Upper lobe of right lung (tissue), 1 donor: ENCODE measurements at places on chromosomes 1 and 21.

- no peak for DNase-seq
Observed at GRCh38 chr1:72326494-72326893, 44.2 kb upstream of the NEGR1 start.

DNA sequence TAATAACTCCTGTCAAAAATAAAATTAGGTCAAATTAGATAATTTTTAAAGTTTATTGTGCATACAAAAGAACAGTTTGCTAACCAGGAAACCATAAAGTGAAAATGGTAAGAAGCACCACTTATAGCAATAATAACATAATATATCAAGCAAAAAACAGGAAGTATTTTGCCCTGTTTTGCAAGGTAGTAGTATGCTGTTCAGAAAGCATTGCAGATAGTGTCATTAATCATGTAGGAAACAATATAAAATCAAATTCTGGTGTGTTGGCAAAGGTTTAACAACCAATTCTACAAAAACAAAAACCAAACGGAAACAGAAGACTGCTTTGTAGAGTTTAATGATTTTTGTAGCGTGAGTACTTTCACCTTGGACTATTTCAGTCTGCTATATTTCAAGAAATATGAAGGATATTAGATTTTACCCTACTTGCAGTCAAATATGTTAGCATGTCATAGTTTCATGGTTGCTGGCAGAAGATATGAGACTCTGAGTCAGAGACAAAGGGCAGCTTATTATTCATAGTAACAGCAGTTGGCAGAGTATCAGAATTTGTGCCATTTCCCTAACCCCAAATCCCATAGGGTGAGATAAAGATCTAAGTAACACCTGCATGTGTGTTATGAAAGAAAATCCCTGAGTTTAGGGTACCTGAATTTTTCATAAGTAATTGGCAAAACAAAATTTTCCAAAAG lies 729.0 kb upstream of the BRINP3 start:
- no peak for DNase-seq

DNA sequence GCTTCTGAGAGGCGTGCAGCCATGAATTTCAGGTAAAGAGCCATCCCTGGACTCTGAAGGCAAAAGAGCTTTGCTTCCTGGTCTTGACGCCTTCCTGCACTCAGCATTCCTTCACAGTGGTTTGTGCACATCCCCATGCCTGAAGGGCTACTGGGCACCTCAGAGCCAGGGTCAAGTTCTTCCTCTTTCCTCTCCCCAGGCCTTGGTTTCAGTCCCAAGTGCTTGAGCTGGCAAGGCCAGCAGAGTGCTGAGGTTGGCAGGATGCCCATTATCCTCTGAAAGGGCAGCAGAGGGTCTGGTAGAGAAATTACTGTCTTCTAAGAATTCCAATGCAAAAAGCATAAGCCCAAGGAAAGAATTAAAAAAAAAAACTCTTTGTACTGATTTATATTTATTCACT lies 1064.9 kb downstream of the TTLL7 start:
- DNase-seq = no peak

GRCh38 chr1:160446945-160447600 lies 46.7 kb downstream of the VANGL2 start:
- DNase-seq = no peak

GRCh38 chr21:44778094-44778493 lies 23.5 kb downstream of the UBE2G2 start:
- no peak for DNase-seq

DNA sequence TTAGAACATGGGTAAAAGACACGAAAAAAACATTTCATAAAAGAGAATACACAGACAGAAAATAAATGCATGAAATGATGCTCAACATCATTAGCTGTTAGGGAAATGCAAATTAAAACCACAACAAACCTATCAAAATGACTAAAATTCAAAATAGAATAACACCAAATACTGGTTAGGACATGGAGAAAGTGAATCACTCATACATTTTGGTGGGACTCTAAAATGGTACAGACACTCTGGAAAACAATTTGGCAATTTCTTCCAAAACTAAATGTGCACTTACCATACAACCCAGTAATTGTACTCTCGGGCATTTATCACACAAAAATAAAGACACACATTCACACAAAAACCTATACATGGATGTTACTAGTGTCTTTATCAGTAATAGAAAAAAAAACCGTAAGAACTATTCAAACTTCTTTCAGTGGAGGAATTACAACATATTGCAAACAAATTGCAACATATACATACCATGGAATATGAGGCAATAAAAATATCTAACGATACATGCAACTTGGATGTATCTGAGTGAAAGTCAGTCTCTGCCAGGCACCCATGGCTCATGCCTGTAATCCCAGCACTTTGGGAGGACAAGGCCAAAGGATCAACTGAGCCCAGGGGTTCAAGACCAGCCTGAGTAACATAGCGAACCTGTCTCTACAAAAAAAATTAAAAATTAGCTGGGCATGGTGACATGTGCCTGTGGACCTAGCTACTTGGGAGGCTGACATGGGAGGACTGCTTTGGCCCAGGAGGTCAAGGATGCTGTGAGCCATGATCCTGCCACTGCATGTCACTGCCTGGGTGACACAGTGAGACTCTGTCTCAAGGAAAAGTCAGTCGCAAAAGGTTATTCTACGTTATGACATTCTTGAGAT lies 19.6 kb downstream of the HSF2BP start:
- no peak for DNase-seq

GRCh38 chr1:219381396-219381795 lies 207.7 kb downstream of the LYPLAL1 start:
- no peak for DNase-seq

DNA sequence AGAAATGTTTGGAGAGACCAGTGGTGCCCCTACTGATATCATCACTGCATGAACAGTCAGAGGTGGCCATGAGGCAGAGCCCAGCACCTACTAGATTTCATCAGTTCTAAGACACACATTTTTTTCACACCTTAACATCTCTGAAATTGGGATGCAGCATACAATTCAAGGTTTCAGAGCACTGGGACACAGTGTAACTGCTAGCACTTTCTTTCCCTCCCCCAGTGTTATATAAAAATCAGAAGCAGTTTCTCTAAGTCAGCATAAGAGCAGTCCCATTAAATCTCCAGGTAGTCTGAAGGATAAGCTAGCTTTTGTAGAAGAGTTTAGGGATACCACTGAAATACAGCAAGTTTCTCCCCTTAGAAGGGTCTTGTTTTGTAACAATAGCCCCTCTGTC lies 10.0 kb upstream of the ANGPTL7 start:
- DNase-seq = no peak

DNA sequence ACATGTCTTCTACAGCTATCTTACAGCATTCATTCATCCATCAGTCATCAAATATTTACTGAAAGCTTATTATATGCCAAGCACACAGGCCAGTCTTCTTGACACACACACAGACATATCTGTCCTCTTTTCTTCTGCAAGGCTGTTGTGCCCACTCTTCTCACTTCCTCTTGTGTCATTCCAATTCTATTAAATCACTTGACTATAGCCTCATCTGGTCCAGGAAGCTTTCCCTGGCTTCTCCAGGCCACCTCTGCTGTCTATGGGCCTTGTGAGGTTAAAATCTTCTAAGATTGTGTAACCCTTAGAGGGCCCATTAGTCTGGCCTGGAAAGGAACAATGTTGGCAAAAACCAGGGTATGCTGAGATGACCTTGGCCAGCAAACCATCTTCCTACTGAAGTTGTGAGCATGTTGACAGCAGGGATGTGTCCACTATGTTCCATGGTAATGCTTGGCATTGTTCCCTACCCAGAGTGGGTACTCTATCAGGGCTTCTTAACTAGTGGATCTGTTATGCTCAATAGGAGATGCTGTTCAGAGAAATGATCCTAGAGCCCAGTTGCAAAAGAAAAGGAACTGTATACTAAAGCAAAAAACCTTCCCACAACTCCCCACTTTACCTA lies 5.3 kb downstream of the TRAF3IP3 start:
- no peak for DNase-seq

- peak; percentile 62 for DNase-seq
Observed at GRCh38 chr21:46206163-46207005, 22.1 kb upstream of the SPATC1L start.

GRCh38 chr21:36700295-36700970 lies 1.5 kb downstream of the SIM2 start:
- no peak for DNase-seq

GRCh38 chr1:162349635-162350330 lies 26.9 kb downstream of the SPATA46 start:
- DNase-seq = no peak

DNA sequence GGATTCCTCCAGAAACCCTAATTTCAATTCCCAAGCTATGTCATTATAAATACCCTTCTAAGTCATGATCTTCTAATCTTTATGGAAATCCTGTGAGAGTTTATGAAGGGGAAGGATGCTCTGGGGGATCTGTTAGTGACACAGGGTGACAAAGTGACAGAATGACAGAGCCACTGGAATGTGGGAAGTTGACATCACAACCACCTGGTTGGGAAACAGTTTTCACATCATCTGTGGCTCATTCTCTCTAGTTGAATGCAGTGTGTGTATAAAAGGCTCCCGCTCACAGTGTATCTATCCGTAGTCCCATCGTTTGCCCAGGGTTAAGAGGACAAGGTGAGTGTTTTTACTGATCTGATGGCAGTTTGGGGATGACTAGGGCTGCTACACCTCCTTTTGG lies at the start of gene LCE7A:
LCE7A (plus strand) TSS at position 301 of the 400 bp plus-strand sequence. CDS start 702 bp downstream, outside the sequence.
- DNase-seq = no peak

DNA sequence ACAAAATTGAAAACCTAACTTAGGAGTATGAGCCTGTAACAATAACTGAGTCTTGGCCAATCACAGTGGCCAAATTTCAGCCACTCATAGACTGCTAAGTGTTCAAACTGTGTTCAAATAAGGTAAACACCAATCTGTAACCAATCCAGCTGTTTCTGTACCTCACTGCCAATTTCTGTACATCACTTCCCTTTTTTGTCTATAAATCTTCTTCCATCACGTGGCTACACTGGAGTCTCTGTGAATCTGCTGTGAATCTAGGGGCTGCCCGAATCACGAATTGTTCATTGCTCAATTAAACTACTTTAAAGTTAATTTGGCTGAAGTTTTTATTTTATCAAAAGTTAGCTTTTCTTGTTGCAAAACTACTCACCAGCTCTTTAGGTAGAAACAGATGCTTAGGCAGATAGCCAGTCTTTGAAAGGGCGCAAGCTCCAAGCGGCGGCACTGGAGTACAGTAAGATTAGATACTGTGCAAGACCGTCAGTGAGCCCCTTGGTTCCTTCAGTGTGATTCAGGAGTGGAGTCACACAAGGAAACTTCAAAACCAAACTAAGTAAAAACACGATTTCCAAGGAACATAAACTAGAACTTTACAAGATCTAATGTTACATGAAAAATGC lies 43.2 kb upstream of the ADGRL2 start:
- no peak for DNase-seq

DNA sequence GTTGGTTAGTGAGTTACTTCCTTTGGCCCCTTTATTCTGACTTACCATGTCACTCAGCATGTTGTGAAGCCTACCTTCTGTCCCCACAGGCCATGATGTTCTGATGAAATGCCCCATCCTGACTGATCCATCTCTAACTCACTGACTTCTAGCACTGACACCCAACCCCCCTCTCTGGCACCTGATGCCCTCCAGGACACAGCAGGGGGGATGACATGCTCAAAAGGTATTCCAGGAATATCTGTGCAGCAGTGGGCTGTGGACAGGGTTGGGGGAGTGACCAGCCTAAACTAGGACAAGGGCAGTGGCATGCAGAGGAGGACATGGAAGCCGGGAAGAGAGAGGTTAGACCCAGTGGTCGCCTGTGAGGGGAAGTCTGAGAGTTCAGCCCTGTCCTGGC lies 25.5 kb downstream of the SYT2 start:
- DNase-seq = no peak

DNA sequence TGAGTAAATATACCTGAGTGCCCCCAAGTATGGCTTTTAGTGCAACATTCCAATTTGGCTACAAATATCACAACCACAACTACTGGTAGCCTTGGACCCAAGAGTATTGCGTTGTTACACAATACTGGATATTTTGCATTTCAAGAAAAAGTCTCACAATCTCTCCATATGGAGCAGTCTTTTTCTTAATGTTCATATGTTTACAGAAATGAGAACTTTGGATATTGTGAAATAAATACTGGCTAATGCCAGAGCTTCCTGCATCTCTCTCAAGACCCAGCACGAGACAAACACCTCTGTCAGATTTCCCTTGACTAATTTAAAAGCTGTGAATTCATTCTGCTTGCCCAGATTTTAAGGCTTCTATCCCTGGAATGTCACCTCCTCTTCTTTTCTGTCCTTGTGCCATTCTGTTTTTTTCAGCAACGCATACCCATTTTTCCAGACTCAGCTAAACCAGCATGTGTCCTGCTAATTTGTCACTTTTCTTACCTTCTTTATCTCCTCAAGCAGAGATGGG lies 136.2 kb upstream of the BACE2 start:
- DNase-seq = no peak

DNA sequence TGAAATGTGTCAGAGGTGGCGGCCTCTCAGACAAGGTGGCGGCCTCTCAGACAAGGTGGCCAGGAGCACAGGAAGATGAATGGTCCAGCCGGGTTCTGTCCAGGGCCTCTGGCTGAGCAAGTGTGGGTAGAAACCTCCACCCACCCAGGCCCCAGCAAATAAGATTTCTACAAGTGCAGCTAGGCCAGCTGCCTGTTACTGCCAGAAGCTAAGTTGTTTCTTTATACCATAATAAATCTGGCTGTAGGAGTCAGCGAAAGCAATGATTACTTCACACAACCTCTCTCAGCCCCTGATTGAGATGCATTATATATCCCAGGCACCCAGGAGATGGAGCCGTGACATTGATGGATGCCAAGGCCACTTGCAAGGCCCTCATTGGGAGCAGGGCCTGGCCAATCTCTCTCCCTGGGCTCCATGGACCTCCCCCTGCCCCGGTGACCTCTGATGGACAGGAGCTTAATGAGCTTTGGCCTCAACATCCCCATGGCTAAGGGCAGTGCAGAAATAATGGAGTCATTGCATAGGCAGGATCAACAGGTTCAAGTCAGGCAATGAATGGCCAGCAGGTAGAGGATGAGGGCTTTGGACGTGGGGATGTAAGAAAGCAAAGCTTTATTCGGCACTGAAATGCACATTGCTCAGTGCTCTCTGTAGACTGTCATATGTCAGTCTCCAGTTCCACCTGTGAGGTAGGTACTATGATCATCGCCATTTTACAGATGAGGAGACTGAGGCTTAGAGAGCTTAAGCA lies 92.9 kb downstream of the PTPRU start:
- DNase-seq = peak; percentile 32

- DNase-seq = no peak
Observed at GRCh38 chr1:71364236-71364635, 283.4 kb upstream of the ZRANB2 start.

DNA sequence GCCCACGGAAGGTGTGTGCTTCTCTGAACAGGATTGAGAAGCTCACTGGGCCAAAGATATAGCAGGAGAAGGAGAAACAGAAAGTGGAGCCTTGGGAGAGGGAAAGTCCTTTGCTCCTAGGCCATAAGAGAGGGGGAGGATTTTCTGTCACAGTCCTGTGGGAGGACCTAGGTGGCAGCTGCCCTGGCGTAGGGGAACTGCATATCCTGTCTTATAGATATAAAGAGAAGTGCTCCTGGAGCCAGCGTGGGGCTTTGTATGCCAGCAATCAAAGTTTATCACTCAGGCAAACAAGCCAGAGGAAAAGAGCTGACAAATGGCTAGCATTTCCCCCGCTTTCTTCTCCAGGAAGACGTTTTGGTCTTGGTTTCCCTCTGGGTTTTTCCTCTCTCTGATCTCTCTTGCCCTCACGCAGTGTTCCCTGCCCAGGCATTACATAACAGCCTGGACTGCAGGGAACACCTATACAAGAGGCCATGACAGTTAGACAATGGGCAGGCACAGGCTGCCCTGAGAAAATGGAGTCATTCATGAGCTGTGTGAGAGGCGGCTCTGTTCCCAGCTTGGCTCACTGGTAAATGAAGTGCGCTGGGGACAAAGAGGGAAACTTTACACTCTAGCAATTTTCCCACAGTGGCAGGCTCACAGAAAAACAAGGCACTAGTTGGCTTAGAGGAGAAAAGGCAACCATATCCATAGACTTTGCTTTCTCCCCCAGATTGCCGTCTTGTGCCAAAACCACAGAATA lies 52.5 kb upstream of the ZNF648 start:
- no peak for DNase-seq
